ENCODE measurements at places on chromosomes 2 and 18.
A peak's percentile ranks its signal among the peaks of the same experiment; 100 is the strongest.

GRCh38 chr2:47520302-47520630 is 117.3 kb downstream of the MSH2 start:
- peak; percentile 62 for DNase-seq

DNA sequence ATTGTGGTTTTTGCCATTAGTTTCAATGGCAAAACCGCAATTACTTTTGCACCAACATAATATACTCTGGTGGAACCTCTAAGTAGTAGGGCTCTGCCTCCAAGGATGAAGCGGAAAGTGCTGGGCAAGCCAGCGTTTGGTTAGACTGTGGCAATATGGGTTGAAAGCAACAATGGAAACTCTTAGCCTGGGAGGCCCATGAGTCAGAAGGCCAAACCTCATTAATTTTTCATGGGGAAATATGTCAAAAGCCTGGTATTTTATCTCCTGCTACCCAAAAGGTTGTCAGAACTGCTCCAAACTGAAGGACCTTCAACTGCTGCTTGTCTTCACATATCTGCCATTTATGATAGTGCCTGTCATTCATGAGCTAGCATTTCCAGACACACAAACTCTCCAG is 179.1 kb upstream of the CYP26B1 start:
- no peak for DNase-seq

- no peak for DNase-seq
These were observed 89.5 kb downstream of the MRPS9 start for GRCh38 chr2:105127289-105127915.

- DNase-seq: no peak
These were observed 36.4 kb downstream of the OLA1 start for GRCh38 chr2:174211954-174212353.

DNA sequence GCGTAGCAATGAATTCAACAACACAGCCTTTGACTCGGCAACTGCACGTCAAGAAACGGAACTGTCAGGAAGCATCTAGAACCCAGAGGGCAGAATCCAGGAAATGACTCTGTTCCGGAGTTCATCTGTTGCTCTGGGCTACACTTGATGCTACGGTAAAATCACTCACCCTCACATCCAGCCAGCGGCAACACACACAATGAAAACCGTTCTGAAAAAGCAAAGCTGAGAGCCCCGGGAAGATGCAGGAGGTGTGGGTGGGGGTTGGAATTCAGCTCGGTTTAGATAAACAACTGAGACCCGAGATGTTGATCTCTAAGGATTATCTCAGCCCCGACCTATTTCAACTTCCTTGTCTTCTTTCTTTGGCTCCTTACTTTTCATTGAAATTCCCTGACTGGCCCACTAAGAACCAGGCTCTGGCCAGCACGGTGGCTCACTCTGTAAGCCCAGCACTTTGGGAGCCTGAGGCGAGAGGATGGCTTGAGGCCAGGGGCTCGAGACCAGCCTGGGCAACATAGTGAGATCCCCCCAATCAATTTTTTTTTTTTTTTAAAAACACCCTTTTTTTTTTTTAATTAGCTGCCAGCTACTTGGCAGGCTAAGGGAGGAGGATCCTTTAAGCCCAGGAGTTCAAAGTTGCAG is 13.3 kb upstream of the RAB17 start:
- no peak for DNase-seq

DNA sequence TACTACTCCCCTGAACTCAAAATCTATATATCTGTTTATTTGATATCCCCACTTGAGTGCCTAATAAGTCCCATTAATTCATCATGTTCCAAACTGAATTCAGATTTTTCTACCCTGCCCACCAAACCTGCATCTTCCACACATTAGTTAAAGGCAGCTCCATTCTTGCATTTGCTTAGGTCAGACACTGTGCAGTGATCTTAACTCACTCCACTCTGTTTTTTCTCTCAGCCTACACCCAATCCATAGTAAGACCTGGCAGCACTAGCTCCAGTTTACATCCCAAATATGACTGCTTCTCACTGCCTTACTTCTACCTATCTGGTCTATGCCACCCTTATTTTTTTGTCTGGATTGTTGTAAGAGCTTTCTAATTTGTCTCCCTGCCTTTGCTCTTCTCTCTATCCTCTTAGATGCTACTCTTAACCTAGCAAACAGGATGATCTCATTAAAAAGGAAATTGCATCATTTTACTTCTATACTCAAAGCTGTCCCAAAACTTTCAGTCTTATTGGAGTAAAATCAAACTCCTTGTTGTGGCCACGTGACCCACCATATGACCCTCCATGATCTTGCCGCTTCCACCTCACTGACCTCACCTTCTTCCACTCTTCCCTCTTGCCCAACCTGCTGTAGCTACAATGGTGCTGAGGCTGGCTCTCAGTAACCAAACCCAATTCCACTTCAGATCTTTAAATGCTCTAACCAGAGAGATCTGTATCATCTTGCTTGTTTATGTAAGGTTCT is 274.9 kb upstream of the FANCL start:
- no peak for DNase-seq

DNA sequence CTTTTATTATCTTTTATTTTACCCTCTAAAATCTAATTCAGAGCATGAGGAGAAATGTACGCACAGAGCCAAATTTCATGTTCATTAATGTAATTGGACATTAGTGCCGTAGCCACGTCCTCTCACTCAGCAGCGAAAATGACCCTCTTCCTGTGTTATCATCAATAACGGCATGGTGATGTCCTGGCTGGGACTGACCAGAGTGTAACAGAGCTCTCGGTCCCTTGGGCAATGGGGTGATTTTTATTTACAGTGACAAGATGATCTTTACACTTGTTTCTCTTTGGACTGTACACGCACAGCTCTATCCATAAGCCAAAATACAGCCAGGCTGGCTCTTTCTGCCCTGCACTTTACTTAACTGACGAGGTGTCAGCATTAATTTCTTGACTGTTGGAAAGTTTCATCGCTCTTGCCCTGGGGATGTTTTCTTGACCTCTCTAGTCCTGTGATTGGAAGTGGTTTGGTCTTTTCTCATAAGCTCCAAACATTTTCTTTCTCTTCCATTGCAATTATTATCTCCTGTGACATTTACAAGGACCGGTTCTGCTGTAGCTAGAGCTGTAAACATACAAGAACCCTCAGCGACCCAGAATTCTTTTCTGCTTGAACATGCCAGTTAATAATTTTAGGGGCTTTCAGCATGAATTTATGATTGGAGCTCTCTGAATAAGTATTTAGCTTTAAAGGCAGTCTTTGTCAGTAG is 308.0 kb upstream of the PIK3C3 start:
- no peak for DNase-seq

DNA sequence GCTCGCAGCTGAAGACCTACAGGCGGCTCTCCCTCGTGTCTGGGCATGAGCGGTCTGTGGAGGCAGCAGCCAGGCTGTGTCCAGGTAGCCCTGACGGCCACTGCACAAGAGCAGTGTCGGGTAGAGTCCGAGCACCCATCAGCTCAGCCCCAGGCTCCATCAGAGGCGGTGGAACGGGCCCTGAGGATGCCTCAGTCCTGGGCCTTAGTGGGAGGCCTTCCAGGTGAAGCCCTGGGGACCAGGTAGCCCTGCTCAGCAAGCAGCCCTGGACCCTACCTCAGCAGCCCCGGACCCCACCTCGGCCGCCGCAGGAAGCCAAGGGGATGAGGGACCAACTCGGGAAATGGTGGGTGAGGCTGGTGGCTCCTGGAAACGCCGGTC is 21.3 kb upstream of the KLF11 start:
- no peak for DNase-seq

DNA sequence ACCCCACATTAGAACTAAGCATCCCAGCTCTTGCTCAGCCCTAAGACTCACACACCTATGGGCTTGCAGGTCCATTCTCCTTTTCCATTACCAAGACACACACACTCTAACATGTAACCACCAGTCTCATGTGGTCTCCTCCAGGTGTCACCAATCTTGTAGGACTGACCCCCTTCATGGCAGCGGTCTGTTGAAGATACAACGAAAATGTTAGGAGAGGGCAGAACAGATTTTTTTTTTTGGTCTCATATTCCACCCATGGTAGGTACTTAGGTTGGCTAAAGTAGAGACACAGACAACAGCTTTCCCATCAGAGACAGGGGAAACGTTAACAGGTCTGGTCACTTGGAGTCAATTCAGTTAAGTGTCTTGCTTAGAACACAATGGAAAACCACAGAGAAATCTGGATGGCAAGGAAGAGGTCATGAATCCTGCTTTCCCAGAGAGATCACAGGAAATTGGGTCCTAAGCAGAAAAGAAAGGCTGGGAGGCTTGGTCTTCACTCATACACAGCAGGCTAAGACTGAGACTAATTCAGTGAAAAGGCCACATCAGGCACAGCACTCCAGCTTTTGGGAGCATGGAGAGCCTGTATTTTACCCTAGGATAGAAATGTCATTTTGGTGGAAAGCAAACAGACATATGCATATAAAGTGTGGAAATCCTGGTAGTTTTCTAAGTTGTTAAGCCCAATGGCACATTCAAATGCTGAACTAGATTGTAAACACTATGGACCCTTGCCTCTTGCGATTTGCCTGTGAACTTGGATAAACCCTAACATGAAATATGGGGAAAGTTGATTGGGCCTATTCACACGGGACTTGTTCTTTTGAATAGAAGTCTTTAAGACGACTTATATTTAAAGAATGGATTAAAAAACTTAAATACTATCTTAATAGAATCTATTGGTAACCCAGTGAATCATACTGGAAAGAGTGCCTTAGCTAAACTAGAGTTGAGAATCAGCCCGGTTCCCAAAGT is 3.8 kb downstream of the FN1 start:
- DNase-seq: no peak

GRCh38 chr2:184730288-184730687 is 132.0 kb downstream of the ZNF804A start:
- no peak for DNase-seq

DNA sequence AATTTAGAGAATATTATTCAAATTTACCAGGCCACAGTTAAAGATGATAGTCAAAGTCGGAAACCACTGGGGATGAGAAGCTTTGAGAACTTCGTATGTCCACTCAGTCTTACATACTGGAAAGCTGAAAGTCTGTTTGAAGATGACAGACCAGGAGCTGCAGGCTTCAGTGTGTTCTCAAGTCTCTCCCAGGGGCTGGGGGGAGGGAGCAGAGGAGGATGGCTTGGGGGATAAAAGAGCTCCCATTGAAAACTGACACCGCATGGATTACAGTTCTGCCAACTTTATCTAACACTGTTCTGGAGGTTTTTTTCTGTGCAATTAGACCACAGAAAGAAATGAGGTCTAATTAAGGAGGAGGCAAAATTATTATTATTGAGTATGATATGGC is 170.5 kb upstream of the ALKAL2 start:
- no peak for DNase-seq

- no peak for DNase-seq
These were observed 2.4 kb upstream of the CETN1 start for GRCh38 chr18:577643-578375.

- DNase-seq: no peak
These were observed 62.7 kb downstream of the CLHC1 start for GRCh38 chr2:55169359-55169758.

- no peak for DNase-seq
These were observed 269.0 kb downstream of the ICOS start for GRCh38 chr2:204205538-204205937.

- DNase-seq: peak; percentile 42
These were observed 34.3 kb downstream of the MAL start for GRCh38 chr2:95059656-95060370.

- no peak for DNase-seq
These were observed 828.0 kb downstream of the SLC4A3 start for GRCh38 chr2:220455351-220455990.

- no peak for DNase-seq
These were observed 45.6 kb downstream of the MEX3C start for GRCh38 chr18:51151568-51152511.

DNA sequence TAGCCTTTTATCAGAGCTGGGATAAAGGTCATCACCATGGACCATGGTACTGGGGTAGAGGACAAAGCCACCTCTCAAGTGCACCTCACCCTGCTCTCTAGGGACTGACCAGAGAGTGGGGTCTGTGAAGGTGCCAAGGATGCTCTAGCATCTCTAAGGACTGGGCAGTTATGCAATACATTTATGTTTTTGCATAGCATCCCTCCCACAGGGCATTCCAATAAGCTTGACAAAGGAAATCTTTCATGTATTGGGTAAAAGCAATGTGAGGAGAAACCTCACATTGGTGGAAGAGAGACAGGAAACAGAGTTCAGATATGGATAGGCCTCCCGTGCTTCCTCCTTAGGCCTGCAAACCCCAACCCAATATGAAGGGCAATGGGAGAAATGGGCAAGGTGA is 31.6 kb downstream of the STK39 start:
- no peak for DNase-seq

DNA sequence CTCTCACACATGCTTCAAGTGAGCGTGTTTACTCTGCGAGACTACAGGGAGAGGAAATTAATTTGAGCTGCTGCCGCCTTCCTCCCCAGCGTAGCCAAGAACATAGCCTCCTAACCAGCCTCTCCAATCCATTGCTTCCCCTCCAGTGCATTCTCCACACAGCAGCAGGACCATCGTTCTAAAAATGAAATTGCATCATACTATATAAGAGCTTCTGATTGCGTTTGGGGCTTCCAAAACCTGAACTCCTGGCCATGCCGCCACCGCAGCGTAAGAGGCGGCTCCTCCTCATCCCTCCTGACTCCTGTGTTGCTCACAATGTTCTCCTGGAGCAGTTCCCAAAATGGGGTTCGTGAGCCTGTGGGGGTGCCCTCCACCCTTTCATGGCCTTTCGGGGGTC is 142.1 kb downstream of the MYT1L start:
- DNase-seq: no peak

GRCh38 chr2:179129574-179130238 is 79.8 kb upstream of the CCDC141 start:
- DNase-seq: no peak

- no peak for DNase-seq
These were observed 44.5 kb upstream of the SERTAD2 start for GRCh38 chr2:64698177-64698643.
